Esophagus squamous epithelium (tissue), 5 donors: ENCODE measurements at places on chromosomes 7 and 10. TPM values are rescaled to one million over a fixed set of nuclear protein-coding genes. Genes with fewer than 3 reads are reported as not detected.

Gene MBLAC1
- total RNA-seq = 2.1 TPM

Gene KCNH2
- 0.19 TPM for total RNA-seq

Gene VENTX
- 0.95 TPM for total RNA-seq

GRCh38 chr7:1886361-1887064 lies 216.4 kb downstream of the ELFN1 start:
- H3K27me3 ChIP-seq = no peaks in the 10 kb centered on the region
- H3K36me3 ChIP-seq = peaks cover 23% of the 10 kb centered on the region
- peaks cover 14% of the 10 kb centered on the region for H3K4me1 ChIP-seq
- DNase-seq = no peak

DNA sequence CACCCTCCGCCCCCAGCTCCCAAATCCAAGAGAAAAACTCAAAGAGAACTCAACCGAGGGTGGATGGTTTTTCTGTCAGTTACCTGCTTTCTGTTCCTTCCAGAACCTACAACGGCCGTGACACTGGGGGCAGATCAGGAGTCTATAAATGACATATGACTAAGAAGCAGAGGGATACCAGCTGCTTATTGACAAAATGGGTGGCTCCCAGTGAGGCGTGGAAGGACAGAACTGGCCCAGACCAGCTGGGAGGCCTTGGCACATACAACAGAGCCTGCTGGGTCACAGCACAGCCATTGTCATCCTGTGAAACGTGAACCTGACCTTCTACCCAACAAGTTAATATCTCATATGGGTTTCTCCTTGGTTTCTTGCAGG lies 84.3 kb upstream of the ADRB1 start:
- H3K36me3 ChIP-seq = no peaks in the 10 kb centered on the region
- H3K4me3 ChIP-seq = no peak overlapping the region
- no peak for DNase-seq
- H3K27ac ChIP-seq = peak overlapping the region; percentile 36
- H3K27me3 ChIP-seq = no peaks in the 10 kb centered on the region

- no peaks in the 10 kb centered on the region for H3K27me3 ChIP-seq
- H3K36me3 ChIP-seq = peaks cover 7% of the 10 kb centered on the region
- peaks cover 55% of the 10 kb centered on the region for H3K4me1 ChIP-seq
These were observed 3.5 kb upstream of the DEPP1 start for GRCh38 chr10:44982114-44982460.

DNA sequence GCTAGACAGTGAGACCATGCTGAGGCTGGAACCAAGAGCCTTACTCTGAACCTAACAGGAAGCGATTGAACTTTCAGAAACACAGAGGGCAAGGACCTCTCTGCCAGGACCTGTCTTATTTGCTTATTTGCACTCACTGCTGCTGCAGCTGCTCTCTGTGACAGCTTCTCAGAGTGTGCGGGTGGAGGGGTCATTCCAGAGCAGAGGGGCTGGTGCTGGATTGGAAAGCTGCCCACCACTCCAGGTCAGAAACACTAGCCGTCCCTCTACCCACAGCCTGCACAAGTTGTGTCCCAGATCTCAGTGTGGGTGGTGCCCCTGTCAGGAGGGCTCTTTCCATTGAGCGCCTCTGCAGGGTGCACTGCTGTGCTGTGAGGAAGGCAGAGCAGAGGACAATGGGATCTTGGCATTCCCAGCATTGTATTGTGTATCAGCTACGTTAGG lies 126.2 kb downstream of the CCNY start:
- no peak for DNase-seq
- peaks cover 4% of the 10 kb centered on the region for H3K4me1 ChIP-seq
- no peaks in the 10 kb centered on the region for H3K27me3 ChIP-seq
- no peak overlapping the region for H3K27ac ChIP-seq

DNA sequence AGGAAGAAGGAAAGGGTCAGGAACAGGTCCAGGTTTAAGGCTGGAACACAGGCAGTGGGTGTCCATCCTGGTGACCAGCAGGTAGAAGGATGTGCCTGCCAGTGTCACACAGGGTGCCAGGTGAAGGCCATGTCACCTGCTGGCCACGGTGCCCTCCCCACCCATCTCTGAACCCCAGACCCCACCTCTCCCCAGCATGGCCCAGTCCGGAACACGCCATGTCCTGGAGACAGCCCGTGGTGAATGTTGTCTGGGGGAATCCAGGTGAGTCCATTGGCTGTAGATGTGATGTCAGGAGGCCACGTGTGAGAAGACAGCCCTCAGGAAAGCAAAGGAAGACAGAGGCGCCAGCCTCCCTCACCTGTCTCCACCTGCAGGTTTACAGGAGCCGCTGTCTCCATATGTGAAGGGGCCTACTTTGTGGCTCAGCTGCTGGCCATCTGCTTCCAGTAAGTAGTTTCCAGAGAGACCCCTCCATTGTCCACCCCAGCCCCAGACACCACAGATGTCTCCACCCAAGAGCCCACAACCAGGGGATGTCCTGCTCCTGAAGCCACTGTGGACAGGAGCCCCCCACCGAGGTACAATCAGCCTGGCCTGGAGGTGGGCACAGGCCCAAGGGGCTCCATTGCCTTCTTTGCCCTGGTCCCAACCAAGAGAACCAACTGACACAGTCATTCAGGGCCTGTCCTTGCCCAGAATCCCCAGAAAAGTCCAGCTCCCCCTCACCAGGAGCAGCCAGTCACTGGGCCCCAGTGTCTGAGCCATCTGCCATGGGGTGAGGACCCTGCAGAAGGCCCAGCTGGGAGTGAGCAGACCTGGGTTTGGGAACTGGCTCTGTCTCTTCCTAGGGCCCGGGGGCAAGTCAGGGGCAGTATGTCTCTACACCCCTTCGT lies 20.7 kb downstream of the TMEM72 start:
- no peak for DNase-seq
- H3K27me3 ChIP-seq = no peaks in the 10 kb centered on the region
- peaks cover 25% of the 10 kb centered on the region for H3K4me1 ChIP-seq
- no peak overlapping the region for H3K4me3 ChIP-seq

DNA sequence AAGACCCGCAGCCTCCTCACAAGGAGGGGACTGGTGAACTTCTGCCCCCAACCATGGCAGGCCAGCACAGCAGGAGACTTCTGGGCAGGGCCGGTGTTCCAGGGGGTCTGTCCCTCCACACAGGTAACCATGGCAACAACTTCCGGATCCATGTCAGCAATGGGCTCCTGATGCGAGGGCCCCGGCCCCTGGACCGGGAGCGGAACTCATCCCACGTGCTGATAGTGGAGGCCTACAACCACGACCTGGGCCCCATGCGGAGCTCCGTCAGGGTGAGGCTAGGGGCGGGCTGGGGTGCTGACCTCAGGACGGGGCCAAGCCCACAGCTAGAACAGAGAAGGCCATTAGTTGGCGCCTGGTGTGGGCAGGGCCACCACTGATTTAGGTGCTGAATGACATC lies 5.7 kb upstream of the C10orf105 start:
- H3K27ac ChIP-seq = peak overlapping the region; percentile 88
- H3K4me1 ChIP-seq = peaks cover 59% of the 10 kb centered on the region
- H3K36me3 ChIP-seq = no peaks in the 10 kb centered on the region
- no peak overlapping the region for H3K4me3 ChIP-seq
- H3K27me3 ChIP-seq = no peaks in the 10 kb centered on the region
- no peak for DNase-seq
